H4 (cell line): ENCODE measurements at places on chromosomes 6 and 20. TPM values are rescaled to one million over a fixed set of nuclear protein-coding genes. Genes with fewer than 3 reads are reported as not detected.

ADGB gene
- total RNA-seq = not detected in 2 replicates

OR2J2 gene
- not detected in 2 replicates for total RNA-seq

MEI4 gene
- 0.14 TPM in 1 of 2 replicates, not detected in the other for total RNA-seq

BMP2 gene
- 0.97 and 1.1 TPM in 2 replicates for total RNA-seq

PTCHD4 gene
- total RNA-seq = 3.9 and 4.7 TPM in 2 replicates

GSTA1 gene
- total RNA-seq = not detected in 2 replicates

KIAA0408 gene
- 0.94 and 1.4 TPM in 2 replicates for total RNA-seq

SERPINB6 gene
- total RNA-seq = 107 and 115 TPM in 2 replicates

RAET1E gene
- not detected in 2 replicates for total RNA-seq

TSBP1 gene
- not detected in 2 replicates for total RNA-seq

RBCK1 gene
- 91.7 and 95.5 TPM in 2 replicates for total RNA-seq

L3MBTL3 gene
- total RNA-seq = 5.9 and 7.4 TPM in 2 replicates

CENPQ gene
- total RNA-seq = 16.1 and 22.8 TPM in 2 replicates

GRM1 gene
- 0.02 and 0.53 TPM in 2 replicates for total RNA-seq

PNLDC1 gene
- total RNA-seq = not detected in 2 replicates

PTPRT gene
- total RNA-seq = not detected in 2 replicates

MCCD1 gene
- total RNA-seq = not detected in 2 replicates

TNNC2 gene
- total RNA-seq = not detected in 2 replicates

TCF21 gene
- not detected in 2 replicates for total RNA-seq

UNC5CL gene
- total RNA-seq = 0.25 and 0.27 TPM in 2 replicates

CYP24A1 gene
- total RNA-seq = 0.95 TPM in 1 of 2 replicates, not detected in the other

PABPC1L gene
- total RNA-seq = 1.4 and 3.5 TPM in 2 replicates

GSTA2 gene
- total RNA-seq = 0.37 TPM in 1 of 2 replicates, not detected in the other

BCAS4 gene
- total RNA-seq = 7.5 and 11.1 TPM in 2 replicates

GSTA3 gene
- total RNA-seq = 0.19 TPM in 1 of 2 replicates, not detected in the other

MRPS10 gene
- 73.5 and 84.6 TPM in 2 replicates for total RNA-seq

RAMACL gene
- total RNA-seq = 0.04 and 0.08 TPM in 2 replicates

TAAR2 gene
- not detected in 2 replicates for total RNA-seq

ANKEF1 gene
- total RNA-seq = 4.1 and 4.4 TPM in 2 replicates

TRIM31 gene
- 0.12 TPM in 1 of 2 replicates, not detected in the other for total RNA-seq

TMEM151B gene
- total RNA-seq = 0.37 TPM in 1 of 2 replicates, not detected in the other

RAET1G gene
- total RNA-seq = not detected in 2 replicates

AKAP12 gene
- 4.8 and 6.5 TPM in 2 replicates for total RNA-seq

SYNCRIP gene
- total RNA-seq = 43.6 and 57.2 TPM in 2 replicates

PHF10 gene
- 12.1 and 12.6 TPM in 2 replicates for total RNA-seq

ETV7 gene
- 0.99 and 1.2 TPM in 2 replicates for total RNA-seq

CDSN gene
- total RNA-seq = not detected in 2 replicates

FOXA2 gene
- total RNA-seq = 0.80 and 1.6 TPM in 2 replicates

DEF6 gene
- 0.16 and 0.43 TPM in 2 replicates for total RNA-seq

MUC21 gene
- total RNA-seq = not detected in 2 replicates

OR2H2 gene
- total RNA-seq = not detected in 2 replicates

TRAPPC3L gene
- total RNA-seq = 0.17 TPM in 1 of 2 replicates, not detected in the other

C6orf118 gene
- total RNA-seq = not detected in 2 replicates

ZNF391 gene
- 0.37 and 0.91 TPM in 2 replicates for total RNA-seq

GPX5 gene
- not detected in 2 replicates for total RNA-seq

VSX1 gene
- not detected in 2 replicates for total RNA-seq

ME1 gene
- total RNA-seq = 49.6 and 53.1 TPM in 2 replicates

GDAP1L1 gene
- total RNA-seq = 0.08 TPM in 1 of 2 replicates, not detected in the other

PDYN gene
- not detected in 2 replicates for total RNA-seq

PNPLA1 gene
- not detected in 2 replicates for total RNA-seq

PSORS1C2 gene
- not detected in 2 replicates for total RNA-seq

DUSP15 gene
- 7.5 and 9.2 TPM in 2 replicates for total RNA-seq

FNDC1 gene
- total RNA-seq = 0.04 and 0.31 TPM in 2 replicates

SALL4 gene
- not detected in 2 replicates for total RNA-seq
